CMK (cell line): ENCODE measurements at places on chromosomes 3 and 15.
A peak's percentile ranks its signal among the peaks of the same experiment; 100 is the strongest.

- DNase-seq = no peak
These were observed 39.2 kb upstream of the CSPG4 start for GRCh38 chr15:75751891-75752290.

DNA sequence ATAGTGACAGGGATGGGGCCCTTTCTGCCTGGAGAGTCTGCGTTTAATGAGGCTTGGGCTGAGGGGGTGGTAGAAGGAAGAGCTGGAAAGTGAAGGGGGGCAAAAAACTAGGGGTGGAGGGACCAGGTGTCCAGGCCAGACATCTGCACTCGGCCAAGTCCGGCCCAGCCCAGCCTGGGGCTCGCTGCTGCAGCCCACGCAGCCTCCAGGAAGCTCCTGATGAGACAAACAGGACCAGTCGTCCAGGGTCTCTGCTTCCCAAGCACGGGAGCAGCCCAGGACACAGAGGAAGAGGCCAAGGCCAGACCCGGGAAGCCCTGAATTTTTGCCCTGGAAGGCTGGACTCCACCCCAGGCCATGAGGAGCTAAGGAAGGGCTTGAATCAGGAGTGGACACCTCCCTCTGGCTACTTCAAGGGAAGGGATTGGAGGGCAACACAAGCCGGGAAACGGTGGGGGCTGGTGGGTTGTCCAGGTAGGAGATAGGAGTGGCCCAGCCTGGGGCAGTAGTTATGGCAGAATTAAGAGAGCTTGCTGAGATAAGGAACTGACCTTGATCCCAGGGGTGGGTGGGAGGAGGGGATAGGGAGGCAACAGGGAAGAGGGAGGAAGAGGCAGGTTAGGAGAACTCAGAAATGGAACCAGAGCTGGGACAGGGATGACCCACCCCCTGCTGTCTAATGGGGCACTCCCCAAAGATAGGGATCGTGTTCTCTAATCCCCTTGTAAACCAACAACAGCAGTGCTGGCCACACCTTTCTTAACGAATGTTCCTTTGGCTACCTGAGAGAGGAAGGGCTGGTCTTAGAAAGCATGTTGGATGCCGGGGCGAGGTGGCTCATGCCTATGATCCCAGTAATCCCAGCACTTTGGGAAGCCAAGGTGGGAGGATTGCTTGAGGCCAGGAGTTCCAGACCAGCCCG is 89.5 kb downstream of the ANP32A start:
- DNase-seq = peak; percentile 37

DNA sequence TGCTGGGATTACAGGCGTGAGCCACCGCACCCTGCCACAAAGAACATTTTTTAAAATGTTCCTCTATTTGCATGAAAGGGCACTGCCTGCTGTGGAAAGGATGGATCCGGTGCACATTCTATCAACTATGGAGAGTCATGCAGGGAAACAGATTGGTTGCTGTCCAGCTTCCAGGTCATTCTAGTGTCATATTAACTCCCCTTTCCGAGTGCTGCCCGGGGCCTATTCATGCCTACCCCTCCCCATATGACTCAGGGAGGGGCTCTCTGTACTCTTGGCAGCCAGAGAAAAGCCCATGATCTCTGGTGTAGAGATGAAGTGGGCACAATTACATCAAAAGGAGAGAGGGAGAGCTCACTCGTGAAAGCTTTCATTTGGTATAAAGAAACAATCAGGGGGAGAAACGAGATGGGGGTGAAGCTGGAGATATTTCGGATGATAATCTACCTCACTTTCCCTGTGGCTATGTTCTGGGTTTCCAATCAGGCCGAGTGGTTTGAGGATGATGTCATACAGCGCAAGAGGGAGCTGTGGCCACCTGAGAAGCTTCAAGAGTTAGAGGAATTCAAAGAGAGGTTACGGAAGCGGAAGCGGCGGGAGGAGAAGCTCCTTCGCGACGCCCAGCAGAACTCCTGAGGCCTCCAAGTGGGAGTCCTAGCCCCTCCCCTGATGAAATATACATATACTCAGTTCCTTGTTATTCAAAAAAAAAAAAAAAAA is 16.1 kb upstream of the AHSG start:
- no peak for DNase-seq

GRCh38 chr15:59222906-59223550 is 16.4 kb downstream of the LDHAL6B start:
- DNase-seq = no peak
